ENCODE measurements at places on chromosomes 16 and 17.

- DNase-seq = no peak
Measured at GRCh38 chr16:50505714-50506542, 42.3 kb upstream of the NKD1 start.

DNA sequence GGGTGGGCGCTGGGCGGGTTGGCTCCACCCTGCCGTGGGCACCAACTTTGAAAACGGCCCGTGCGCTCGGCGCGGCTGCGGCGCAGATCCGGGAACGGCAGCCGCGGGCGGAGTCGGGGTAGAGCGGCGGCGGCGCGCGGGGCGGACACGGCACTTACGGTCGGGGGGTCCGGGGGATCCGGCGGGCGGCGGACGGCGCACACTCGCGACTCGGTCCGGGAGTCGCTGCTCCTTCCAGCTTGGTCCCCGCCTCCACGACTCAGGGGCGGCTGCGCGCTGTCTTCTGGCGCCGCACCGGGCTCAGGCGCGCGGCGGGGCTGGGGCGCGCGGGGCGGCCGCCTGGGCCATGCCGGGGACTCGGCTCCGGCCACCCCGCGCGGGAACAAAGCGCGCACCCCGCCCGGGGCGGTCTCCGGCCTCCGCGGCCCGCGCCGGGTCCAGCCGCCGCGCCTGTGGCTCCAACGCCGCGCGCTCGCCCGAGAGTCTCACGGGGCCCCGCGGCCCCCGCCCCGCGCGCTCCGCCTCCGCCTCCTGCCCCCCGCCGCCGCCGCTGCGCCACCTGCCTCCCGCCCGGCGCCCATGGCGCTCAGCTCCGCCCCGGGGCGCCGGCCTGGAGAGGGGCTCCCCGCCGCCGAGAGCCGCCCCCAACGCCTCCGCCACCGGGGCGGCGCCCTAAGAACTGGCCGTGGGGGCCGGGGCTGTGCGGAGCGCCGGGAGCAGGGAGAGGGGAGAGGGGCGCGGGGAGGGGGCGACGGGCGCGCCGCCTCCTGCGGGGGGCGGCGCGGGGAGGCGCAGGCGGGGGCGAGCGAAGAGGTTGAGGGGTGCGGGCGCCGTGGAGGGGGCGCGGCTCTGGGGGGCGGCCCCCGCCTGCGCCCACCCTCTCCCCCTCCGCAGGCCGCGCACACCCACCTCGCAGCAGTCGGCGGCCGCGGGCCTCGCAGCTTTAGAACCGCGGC, 35.9 kb downstream of the CBFA2T3 start:
- DNase-seq = no peak

DNA sequence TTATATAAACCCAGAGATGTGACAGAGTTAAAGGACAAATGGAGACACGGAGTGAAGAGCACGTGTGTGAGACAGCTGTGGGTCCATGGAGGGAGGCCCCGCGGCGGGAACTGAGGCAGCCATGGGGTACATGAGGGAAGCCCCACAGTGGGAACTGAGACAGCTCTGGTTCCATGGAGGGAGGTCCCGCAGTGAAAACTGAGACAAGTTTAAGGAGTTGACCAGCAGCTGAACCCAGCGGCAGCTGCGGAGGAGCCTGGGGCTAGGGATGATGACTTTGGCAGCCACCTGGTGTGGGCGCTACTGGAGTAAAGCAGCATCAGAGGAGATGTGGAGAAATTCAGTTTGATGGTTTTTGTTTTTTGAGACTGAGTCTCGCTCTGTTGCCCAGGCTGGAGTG, 185.1 kb downstream of the RPTOR start:
- DNase-seq = no peak

DNA sequence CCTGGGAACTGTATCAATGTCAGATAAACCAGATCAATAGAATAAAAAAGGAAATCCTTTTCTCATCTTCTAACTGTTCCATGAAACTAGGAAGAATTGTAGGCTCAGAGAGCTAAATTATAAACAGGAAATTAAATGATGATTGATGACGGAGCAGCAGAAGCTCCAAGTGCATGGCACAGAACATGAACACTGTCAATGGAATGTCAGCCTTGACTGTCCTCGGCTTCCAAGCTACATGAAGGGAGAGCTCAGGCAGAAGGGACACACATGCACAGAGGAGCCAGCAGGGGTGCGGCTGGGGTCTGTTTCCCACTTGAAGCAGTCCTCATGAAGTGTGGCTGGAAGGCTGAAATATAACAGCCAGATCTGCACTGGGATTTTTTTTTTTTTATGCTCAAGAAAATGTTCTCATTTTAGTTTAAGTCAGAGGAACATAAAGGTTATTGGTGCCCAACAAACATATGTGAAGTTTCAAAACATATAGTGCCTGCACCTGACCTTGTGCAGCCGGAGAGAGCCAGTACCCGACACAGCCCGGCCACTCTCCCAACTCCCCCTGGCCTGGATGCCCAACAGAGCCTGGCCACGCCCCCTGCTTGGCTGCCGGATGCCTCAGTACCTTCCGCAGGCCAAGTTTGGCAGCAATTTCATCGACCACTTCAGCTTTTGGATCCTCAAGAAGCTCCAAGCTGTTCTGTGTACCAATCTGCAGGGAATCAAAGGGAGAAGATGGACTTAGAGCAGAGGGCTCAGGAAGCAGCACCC, 37.0 kb downstream of the NPLOC4 start:
- DNase-seq = no peak

DNA sequence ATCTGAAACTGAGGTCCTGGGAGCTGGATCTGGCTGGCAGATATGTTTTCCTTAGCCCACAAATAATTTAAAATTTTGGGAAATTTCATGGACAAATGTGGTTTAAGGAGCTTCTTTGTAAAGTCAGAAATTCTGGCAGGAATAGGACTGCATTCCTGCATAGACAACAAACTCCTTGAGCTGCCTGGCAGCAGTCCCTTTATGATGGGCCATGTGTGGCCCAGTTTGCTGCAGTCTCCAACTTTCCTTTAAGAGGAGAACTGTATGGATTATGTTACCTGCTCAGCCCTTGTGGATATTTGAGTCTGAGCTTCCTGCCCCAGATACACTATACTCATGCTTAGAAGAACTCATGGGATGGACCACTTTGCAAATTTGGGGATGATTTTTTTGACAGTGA, 48.5 kb upstream of the HS3ST2 start:
- DNase-seq = no peak

GRCh38 chr17:80372456-80372855, 42.5 kb upstream of the ENDOV start:
- DNase-seq = no peak

GRCh38 chr17:64920026-64920418, 744 bp upstream of the LRRC37A3 start:
- no peak for DNase-seq

- DNase-seq = no peak
Measured at GRCh38 chr17:1906662-1907101, 76.9 kb downstream of the RPA1 start.

DNA sequence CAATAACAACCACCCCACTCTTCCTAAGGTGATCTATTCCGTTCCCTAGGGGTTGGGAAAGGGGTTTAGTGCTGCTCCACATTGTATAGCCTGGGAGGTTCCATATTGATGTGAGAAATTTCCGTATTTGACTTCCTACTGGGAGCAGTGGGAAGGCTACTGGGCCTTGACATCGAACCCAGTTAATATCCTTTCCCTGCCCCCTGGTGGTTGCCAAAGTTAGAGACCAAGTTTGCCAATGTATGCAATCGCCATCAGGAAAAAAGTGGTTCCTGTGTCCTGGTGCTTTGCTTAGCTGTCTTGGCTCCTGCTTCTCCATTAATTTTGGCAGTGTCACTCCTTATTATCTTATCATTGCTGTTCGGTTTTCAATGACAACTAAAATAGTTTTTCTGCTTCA, 914.9 kb downstream of the KCNJ2 start:
- no peak for DNase-seq

DNA sequence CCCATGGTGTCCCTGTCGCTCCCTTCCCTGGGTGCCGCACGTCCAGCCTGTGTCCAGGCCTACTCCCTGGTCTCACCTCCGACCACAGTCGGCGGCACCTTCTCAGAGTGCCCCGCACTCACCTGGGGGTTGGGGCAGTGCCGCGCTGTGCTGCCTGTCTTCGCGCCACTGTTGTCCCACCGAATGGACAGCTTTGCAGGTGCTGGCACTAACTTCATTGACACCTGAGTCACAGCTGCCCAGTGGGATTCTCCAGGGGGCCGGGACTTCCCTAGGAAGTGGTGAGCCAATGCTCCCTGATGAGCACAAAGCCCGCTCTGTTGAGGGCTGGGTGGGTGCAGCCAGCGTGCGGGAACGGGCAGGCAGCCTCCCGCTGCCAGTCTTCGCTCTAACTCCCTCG, 24.3 kb upstream of the DBNDD1 start:
- DNase-seq = no peak

- no peak for DNase-seq
Measured at GRCh38 chr17:2889256-2889655, 93.0 kb downstream of the RAP1GAP2 start.

DNA sequence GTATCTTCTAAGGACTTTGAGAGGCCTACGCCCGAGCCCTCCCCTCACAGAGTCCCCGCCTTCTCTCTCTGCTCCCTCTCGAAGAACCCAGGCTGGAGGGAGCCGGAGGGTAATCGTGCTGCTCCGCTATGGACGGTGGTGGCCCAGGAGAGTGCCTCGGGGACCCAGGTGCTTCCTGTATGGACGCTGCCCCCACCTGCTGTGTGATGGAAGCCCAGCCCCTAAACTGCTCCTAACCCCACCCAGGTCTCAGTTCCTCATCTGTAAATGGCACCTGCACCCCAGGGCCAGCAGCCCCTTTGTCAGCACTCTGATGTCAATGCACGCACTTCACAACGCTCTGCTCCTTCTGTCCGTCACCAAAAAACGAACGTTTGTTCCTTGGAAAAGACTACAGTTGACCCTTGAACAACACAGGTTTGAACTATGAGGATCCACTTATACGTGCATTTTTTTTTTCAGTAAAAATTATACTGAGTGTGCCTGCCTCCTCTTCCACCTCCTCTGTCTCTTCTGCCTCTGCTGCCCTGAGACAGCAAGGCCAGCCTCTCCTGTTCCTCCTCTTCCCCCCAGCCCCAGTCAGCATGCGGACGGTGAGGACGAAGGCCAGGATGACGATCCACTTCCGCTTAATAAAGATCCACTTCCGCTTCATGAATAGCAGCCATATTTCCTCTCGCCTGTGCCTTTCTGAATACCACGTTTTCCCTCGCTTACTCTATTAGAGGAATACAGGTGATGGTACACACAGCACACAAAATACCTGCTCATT, 118.3 kb downstream of the BANP start:
- DNase-seq = no peak

GRCh38 chr17:1089915-1090314, 89.9 kb downstream of the ABR start:
- peak; percentile 49 for DNase-seq

GRCh38 chr17:63173450-63173849, 207.4 kb downstream of the TANC2 start:
- no peak for DNase-seq

DNA sequence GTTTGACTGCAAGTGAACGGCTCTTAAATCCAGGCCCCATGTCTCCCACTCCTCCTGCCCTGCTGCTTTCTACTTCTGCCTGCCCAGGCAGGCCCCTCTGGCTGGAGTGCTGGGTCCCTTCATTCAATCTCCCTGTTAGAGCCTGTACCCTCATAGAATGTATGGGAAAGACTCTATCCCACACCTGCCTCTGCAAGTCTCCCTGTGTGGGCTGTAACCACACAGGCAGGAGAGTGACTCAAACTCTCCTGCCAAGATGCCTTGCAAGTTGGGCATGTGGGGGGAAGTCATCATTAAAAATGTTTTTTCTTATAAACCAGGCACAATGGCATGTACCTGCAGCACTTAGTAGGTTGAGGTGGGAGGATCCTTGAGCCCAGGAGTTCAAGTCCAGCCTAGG, 77.5 kb downstream of the PLXDC1 start:
- no peak for DNase-seq

All from tibial artery (tissue), 4 donors.